Thyroid gland (tissue), 4 donors: ENCODE measurements at places on chromosomes 13 and 19. TPM values are rescaled to one million over a fixed set of nuclear protein-coding genes. Genes with fewer than 3 reads are reported as not detected.

DOCK6 gene
- 156 TPM for total RNA-seq

SLAIN1 gene
- 25.3 TPM for total RNA-seq

ZNF787 gene
- 11.7 TPM for total RNA-seq

CCL25 gene
- not detected for total RNA-seq

CYP4F3 gene
- total RNA-seq, result 0.59 TPM

SIGLEC8 gene
- 0.45 TPM for total RNA-seq

ZNF234 gene
- total RNA-seq, result 12.5 TPM

TMEM150B gene
- not detected for total RNA-seq
